Right kidney (tissue), 9 donors: ENCODE measurements at places on chromosomes 7 and 10.

GRCh38 chr7:93185303-93186027, 37.3 kb upstream of the SAMD9L start:
- no peak for DNase-seq

DNA sequence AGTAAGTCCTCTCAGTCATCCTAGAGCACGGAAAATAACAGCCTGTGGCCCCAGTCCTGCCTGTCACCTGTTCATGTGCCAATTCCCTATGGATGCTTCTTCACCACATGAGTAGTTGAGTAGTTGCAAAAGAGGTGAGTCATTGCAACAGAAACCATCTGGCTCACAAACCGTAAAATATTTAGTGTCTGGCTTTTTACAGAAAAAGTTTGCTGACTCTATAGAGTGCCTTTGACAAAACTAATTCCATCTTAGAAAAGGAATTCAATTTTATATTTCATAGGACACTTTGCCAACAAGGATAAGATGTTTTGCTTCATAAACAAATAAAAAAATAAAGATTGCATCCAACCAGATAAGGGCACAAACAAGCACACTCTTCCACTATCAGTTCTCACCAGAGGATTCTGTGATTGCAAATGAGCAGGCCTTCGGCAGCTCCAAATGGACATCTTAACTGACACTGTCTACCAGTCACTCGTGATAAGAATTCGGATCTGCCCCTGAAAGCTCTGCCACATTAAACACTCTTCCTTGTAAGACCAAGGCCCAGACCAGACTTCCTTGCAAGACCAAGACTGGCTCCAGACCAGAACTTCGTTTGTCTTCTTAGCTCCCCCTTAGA, 242.7 kb upstream of the SEMA3C start:
- no peak for DNase-seq

DNA sequence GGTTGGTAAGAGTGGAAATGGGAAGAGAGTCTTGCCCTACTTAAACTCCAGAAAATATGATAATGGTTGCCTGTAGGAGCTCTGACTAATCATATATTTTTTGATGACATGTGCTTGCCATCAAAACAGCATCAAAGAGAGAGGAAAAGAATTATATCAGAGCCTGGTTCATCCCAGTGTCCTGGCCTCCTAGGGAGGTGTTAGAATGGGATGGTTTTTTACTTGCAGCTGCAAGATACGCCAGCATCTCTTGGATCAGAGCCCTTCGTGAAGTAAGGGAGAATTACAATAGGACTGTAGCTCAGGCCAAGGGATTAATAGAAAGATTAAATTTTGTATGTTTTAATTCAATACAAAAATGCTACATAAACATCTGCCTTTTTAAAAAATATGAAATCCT, 177.6 kb upstream of the HDAC9 start:
- no peak for DNase-seq

DNA sequence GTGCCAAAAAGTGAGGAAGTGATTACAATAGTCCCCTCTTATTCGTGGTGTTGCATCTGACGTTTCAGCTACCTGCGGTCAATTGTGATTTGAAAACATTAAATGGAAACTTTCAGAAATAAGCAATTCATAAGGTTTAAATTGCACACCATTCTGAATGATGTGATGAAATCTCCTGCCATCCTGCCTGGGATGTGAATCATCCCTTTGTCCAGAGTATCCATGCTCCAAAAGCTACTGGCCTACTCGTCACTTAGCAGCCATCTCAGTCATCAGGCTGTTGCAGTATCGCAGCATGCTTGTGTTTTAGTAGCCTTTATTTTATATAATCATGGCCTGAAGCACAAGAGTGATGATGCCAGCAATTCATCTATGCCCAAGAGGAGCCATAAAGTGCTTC, 97.7 kb upstream of the CDCA7L start:
- DNase-seq, result no peak

DNA sequence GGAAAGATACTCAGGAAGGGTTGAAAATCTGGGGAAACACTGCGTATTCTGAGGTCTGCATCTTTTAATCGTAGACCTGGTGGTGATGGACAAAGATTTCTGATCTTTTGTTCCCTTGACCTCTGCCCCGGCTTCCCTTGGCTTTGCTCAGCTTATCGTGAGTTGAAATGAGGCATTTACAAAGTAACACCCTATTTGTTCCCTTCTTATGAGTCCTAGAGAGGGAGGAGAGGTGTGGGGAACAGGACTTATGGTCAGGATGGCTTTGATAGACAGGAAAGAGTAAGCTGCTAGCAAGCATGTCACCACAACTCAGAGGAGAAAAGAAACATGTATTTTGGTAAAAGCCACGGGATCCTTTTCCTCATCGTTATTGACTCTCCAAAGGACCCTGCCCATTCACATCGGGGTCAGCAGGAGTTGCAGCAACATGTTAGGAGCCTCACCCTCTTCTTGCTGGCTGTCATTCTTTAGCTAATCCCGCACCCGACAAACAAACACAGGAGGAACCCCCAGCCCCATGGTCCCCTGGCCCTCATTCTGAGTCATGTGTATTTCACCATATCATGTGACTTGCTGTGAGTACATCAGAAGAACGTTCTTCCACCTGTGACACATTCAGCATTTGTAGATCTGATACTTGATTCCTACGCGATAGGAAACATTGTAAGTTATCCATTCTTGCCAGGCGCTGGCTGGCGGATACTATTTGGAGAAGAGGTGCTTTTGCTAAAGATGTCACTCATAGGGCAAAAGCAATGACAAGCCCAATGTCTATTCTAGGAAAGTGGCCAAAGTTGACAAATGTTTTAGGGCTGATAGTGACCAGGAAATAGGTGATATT, 170.1 kb downstream of the RTKN2 start:
- no peak for DNase-seq

GRCh38 chr10:22183771-22184461, 33.9 kb downstream of the EBLN1 start:
- no peak for DNase-seq
